NCI-H2227 treated with DMSO at 0.1 percent for 48 hours (cell line): ENCODE measurements at places on chromosomes 11 and 22.

DNA sequence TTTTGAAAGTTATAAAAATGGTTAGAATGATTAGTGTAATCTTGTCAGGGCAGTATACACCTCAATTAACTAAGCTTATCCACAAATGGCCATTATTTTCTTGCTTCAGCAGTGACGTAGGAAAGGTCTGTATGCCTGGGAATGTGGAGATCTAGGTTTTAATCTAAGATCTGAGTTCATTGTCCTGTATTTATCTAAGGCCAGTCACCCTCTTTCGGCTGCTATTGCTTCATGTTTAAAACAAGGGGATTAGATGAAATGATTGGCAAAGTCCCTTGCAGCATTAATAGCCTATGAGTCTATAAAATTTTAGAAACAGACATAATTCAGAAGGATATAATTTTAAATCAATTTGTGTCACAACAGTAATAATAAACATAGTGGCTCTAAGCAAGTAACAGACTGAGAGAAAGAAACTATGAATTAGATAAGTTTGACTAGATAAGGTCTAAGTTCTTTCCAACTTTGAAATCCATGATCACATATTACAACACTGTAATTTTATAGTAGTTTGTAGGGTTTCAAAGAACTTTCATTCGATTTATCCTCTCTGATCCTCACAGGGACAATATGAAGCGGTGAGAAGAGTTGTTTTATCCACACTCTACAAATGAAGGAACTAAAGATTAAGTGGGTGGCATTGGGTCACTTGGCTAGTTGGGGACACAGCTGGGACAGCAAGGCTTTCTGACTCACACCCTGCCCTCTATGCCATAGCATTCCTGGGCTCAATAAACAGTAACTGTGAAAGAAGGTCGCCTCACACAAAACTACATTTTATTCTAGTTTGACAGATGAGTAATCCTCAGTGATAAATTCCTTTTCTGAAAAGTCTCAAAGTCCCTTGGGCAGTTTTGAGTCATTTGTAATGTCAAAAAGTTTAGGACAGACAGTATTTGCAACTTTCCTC, 60.6 kb upstream of the RDX start:
- DNase-seq: no peak

- no peak for DNase-seq
These were observed 14.7 kb upstream of the CHRNA10 start for GRCh38 chr11:3685923-3686322.

DNA sequence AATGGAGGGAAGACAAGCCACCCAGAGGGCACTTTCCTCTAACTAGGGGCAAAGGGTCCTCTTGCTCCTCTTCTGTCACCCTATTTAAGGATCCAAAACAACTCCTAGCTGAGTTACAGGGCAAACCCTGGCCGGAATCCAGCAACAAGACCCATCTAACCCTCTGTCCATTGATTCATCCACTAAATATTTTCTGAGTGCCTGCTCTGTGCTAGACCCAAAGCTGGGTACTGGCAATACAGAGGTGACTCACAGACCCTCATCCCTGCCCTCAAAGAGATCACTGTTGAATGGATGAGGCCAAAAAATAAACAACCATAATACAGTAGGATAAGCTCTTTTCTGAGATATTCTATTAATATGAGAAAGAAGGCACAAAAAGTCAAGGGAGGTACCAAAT, 4.3 kb upstream of the GALNT18 start:
- no peak for DNase-seq

DNA sequence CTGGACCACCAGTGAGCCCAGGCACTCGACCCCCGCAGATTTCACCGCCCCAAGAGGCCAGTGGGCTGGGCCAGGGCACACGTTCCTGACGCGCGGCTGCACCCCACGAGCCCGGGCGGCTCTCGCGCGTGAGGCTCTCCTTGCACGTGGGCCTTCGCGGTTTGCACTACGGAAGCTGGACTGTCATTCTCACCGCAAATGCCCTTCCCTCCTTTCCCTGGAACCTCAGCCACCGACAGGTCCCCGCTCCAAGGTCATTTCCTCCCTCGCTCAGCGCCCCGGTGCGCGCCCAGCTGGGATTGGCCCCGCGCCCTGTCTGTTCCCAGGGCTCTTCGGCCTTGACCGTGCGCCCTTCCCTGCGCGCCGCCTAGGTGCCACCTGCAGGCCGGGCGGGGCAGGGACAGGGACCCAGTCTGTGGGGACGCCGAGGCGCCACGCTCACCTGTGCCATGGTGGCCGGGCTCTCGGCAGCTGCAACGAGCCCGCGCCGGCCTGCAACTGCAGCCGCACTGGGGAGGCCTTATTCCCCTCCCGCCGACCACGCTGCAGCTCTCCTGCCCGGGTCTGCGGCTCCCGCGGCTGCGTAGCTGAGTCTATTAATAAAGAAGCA, 2.1 kb upstream of the CPT1A start:
- no peak for DNase-seq

DNA sequence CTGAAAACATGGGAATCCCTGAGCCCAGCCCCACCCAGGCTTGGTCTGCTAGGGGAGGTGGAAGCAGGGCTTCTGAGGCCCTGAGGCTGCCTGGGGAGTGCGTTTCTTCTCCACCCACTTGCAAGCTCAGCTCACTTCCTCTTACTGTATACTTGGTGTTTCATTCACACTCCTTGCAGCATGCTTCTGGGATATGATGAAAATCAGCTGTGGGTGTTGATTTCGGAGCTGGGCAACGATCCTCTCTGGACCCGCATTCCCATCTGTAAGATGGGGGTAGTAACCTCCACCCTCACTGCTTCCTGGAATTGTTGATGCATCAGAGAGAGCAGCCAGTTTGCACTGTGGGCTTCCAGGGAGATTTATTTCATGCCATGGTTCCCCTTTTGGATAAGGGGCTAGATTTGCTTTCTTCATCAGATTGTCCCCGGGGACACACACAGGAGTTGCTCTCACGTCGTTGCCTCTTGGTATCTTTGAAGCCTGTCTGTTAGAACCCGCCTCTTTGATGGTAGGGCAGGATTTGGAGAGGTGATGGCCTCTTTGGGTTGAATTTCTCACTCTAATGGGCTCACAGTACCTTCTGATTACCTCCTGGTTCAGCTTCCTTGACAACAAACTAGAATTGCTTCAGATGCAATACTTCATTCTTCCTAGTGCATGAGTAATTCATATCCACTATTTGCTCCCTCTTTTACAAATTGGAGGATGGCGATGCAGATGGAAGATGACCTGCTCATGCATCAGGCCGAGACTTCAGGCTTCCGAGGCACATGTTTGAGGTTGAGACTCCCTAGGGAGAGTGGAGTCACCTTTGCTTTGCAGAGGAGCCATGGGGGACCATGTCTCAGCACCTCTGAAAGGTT, 40.4 kb downstream of the BCR start:
- DNase-seq: no peak

GRCh38 chr22:44869196-44869595, 116.8 kb downstream of the ARHGAP8 start:
- DNase-seq: no peak

DNA sequence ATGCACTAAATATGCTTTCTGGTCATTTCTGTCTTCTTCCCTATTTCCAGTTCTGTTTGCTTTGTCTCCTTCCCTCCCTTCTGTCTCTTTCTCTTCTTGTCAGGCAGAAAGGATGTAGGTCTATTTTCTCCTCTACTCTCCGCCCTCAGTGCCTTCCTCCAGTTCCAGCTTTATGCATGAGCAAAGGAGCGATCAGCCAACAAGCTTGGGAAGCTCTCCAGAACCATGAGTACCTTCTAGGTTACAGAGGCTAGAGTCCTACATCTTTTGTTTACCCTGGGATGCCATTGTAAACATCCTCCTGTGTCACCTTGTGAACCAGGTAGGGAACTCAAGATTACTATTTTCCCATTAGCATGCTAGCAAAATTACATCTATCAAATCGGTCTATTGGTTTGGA, 7.9 kb upstream of the SPON1 start:
- no peak for DNase-seq

DNA sequence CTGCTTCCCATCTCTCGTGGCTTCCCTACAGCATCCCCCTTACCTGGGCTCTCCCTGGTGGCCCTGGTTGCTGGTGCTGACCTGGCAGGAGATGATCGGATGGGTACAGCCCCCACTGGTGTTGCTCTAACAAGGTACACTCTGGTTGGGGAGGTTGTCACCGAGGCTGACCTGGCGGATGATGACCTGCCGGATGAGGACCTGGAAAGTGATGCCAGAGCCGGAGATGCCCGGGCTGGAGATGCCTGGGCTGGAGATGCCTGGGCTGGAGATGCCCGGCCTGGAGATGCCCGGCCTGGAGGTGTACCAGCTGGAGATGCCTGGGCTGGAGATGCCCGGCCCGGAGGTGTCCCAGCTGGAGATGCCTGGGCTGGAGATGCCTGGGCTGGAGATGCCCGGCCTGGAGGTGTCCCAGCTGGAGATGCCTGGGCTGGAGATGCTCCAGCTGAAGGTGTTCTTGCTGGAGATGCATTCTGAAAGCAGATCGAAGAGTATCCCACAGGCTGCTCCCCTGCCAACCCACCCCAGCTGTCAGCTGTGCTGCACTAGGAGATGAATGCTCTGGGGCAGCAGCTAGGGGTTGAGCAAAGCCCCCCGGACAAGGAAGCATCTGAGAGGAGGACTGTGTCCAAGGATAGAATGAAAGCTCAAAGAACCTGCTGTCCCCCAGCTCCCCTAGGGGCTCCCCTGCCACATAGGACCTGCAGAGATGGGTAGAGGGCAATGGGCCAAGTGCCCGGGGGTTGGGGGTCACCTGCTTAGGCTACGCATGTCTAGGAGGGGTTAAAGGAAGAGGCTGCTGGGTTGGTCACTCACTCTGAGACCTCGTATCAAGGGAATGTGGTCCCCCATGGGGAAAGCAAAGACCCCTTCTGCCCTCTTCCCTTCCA, 10.6 kb downstream of the TMPRSS13 start:
- DNase-seq: no peak

DNA sequence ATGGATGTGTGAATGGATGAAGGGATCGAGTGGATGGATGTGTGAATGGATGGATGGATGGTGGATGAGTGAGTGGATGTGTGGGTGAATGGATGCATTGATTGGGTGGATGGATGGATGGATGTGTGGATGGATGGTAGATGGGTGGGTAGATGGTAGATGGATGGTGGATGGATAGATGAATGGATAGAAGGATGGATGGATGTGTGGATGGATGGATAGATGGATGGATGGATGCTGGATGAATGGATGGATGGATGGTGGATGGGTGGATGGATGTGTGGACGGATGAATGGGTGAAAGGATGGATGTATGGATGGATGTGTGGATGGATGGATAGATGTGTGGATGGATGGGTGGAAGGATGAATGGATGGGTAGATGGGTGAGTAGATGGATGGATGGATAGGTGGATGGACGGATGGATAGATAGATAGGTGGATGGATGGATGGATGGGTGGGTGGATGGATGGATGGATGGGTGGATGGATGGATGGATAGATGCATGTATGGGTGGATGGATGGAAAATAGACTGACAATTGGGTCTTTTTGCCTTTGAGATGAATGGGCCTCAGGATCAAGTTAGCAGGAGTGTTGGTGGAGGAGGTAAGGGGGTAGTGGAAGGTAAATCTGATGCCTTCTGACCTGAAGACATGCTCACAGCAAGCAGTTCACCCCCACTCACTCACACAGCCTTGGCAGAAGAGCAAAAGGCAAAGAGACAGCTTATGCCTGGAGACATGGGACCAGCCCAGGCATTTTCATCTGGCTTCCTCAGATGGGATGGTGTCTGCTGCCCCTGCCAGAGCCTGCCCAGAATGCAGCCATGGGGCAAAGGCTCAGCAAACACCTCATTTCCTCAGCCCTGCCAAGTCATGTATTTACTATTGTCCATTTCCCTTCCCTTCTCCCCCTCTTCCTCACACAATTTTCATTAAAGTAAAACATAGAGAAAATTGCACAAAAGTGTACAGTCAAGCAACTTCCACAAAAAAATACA, 8.0 kb upstream of the FADD start:
- DNase-seq: no peak

GRCh38 chr11:121494355-121495099, 41.8 kb upstream of the SORL1-AS1 start:
- DNase-seq: no peak

- DNase-seq: peak; percentile 22
These were observed 29.7 kb downstream of the FAM83F start for GRCh38 chr22:40024201-40025061.

DNA sequence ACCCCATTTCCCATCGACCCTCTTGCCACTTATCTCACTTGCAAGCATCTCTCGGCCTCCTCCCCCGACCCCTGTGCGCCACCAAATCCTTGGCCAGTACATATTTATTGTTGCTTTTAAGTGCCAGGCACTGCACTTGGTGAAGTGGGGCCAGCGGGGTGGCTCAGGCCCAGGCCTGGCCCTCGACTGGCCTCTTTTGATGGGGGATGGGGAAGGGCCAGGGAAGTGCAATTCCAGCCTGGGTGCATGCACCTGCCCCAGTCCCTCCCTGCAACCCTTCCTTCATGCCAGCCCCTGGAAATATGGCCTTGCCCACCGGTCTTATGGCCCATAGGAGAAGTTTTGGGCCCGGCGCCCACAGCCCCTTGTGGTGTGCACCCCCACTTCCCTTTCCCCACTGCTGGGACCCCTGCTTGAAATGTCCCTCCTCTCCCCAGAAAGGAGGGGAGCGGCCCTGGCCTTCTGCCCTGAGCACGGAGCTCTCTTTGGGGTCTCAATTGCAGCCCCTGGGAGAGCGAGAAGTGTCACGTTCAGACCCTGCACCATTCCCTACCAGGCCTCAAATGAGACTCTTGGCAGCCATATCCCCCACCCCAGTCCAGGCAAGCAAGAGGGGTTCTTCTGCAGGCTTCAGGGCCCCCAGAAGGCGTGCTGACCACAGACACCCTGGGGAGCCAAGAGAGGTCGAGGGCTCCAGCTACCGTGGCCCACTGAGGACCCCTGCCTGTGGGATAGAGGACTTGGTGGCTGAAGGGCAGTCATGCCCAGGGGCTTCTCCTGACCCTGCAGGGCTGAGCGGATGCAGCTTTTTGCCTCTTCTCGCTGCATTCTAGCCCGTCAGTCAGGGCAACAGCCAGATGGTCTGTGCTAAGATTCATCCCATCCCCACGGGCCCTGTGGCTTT, 961 bp downstream of the SUSD2 start:
- no peak for DNase-seq

DNA sequence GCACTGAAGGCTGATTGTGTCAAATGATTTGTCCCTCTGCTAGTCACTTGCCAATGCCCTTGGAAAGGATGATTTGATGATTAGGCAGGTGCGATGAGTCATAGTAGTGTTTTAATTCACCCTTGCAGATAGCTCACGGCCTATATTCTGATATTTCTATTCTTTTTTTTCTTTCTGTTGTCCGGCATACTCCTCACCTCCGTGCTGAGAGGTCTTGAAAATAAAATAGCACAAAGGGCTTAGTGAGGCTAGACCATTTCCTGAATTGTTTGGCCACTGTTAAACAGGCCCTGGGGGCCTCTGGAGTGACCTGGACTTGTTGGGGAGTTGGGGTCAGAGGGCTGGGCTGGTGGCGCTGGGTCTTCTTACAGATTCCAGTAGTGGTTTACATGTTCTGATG, 99.8 kb downstream of the ZBTB16 start:
- DNase-seq: no peak

DNA sequence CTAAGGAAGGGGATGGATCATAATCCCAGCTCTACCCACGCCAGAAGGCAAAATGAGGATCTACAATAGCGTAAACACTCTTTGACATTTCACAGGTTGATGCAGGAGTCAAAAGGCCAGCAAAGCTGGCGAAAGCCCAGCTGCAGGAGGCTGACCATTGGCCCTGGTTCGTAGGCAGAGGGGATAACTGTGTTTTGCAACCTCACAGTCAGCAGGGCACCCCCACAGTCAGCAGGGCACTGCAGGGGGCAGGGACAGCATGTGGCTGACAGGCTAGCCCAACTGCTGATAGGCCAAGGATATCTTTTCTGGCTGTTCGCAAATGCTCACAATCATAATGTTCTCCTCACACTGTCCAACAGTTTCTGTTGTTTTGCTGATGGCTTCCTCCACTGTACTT, 372.7 kb downstream of the BUD13 start:
- DNase-seq: no peak
